ENCODE measurements at places on chromosomes 12 and 14.

DNA sequence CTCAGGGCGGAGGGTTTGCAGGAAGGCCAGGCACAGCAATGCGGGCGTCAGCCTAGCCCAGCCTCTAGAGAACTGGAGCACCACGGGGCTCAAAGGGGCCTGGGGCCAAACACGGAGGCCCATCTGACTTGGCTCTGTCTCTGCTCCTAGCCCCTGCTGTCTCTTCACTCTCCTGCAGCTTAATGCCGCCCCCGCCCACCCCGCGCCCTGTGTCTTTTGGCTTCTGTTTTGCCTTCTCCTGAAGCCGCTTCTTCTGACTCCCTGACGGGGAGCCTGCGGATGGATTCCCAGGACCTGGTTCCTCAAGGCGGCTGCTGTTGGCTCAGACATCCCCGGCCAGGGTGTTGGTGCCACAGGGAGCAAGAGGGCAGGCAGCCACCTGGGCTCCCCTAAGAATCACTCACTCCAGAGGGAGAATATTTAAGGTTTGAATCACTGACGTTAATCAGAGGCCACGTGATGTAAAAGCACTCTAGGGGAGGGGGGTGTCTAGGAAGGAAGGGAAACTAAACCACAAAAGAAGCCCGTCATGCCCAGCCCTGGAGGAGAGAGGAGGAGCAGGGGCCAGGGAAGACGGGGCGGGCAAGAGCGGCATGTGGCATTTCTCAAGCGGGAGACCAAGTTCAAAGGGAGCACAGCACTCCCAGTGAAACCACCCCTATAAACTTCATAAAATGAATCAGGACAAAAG is 36.9 kb upstream of the PRMT8 start:
- no peak for DNase-seq

DNA sequence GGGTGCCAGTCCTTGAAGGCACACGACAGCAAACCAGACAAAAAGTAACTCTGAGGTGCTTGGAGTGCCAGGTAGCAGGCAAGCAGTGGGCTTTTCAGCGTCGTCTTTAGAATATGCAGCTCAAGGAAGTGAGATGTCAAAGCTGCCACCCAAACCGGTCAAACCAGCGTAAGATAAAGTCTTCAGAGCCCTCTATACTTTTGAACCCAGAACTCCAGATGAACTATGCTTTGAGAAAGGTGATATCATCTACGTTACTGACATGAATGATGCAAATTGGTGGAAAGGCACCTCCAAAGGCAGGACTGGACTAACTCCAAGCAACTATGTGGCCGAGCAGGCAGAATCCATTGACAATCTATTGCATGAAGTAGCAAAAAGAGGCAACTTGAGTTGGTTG is 95.9 kb downstream of the TBX3 start:
- no peak for DNase-seq

DNA sequence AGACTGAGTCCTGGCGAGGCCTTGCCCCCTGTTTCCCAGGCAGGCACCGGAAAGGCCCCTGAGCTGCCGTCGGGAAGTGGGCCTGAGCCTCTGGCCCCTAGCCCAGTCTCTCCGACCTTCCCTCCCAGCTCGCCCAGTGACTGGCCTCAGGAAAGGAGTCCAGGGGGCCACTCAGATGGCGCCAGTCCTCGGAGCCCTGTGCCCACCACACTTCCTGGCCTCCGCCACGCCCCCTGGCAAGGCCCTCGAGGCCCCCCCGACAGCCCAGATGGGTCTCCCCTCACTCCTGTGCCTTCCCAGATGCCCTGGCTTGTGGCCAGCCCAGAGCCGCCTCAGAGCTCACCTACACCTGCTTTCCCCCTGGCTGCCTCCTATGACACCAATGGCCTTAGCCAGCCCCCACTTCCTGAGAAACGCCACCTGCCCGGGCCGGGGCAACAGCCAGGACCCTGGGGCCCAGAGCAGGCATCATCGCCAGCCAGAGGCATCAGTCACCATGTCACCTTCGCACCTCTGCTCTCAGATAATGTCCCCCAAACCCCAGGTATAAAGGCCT is 10.9 kb downstream of the TNS2 start:
- DNase-seq: no peak

- DNase-seq: no peak
Measured at GRCh38 chr14:79475887-79476532, 735.3 kb downstream of the DIO2 start.

GRCh38 chr12:49966511-49967041 is 4.9 kb downstream of the AQP5 start:
- no peak for DNase-seq

DNA sequence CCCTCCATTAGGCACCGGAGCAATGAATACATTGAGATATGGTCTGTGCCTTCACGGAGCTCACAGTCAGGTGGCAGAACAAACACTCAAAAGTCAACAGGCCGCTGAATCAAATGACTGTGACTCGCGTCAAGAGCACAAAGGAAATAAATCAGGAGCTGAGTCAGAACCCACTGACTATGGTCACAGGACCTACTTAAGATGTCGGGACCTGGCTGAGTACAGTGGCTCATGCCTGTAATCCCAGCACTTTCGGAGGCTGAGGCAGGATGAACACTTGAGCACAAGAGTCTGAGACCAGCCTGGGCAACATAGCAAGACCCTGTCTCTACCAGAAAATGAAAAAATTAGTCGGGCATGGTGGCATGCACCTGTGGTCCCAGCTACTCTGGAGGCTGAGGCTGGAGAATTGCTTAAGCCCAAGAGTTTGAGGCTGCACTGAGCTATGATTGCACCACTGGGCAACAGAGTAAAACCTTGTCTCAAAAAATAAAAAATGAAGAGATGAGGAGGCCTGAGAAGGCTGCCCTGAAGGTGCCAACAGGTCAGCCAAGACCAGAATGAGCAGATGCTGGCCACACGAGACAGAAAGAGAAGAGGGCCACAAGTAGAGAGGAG is 19.9 kb downstream of the TMEM233 start:
- no peak for DNase-seq
